ENCODE measurements at places on chromosomes 4 and X. TPM values are rescaled to one million over a fixed set of nuclear protein-coding genes. Genes with fewer than 3 reads are reported as not detected.

RAB41 gene
- not detected for total RNA-seq

SPANXB1 gene
- not detected for total RNA-seq

ADRA2C gene
- total RNA-seq = under 0.01 TPM

USP51 gene
- 0.13 TPM for total RNA-seq

TCEAL2 gene
- total RNA-seq = not detected

CXorf49 gene
- not detected for total RNA-seq

BMPR1B gene
- 15.3 TPM for total RNA-seq

- no peak for DNase-seq
Observed at GRCh38 chr4:52949336-52949735, 87.2 kb downstream of the RASL11B start.

DNA sequence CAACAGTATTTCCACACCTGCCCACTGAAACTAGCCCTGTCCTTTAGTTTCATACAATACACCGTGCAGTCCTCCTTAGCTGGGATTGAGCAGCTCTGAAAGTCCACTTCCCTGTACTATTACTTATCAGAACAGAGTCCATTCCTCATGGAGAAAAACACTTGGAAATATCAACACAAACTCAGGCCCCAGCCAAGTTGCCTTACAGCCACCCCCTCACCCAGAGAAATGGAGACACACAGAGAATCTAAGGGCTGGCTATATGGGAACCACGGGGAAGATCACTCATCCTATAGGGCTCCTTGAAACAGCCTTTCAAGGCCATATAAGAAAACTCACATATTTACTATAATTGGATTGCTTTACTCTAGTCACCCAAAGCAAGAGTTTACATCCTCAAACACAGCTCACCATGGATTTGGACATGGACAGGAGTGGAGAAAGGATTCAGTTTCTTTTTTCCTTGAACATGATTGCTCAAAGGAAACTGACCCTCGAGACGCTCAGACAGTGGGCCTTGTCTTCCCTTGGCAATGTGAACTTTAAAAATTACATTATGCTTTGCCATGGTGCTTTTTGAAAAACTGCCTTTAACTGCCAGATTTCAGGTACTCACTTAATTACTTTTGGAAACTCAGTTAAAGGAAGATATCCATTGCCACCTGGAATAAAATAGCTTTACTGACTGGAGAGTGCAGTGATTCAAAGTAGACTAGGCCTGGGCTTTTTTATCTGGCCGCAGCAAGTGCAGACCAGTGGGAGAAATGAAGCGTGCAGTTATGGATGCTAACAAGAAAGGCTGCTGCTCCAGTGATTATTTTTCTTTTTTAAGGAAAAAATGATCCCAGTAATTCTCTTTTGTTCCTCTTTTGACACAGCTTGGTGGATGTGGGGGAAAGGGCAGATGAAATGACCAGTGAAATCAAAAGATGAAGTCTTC, 1.6 kb downstream of the SCARB2 start:
- no peak for DNase-seq

GRCh38 chr4:133084421-133084820, 64.7 kb upstream of the PCDH10 start:
- DNase-seq = no peak

- peak; percentile 39 for DNase-seq
Observed at GRCh38 chr4:113893546-113893945, 85.9 kb downstream of the ARSJ start.

- DNase-seq = no peak
Observed at GRCh38 chr4:28926156-28926555, 1794.0 kb upstream of the PCDH7 start.

- peak; percentile 50 for DNase-seq
Observed at GRCh38 chr4:84750260-84750959, 167.5 kb downstream of the CDS1 start.

- DNase-seq = no peak
Observed at GRCh38 chr4:138030375-138030774, 211.8 kb downstream of the SLC7A11 start.

GRCh38 chr4:140637836-140638235, 69.1 kb upstream of the UCP1 start:
- DNase-seq = peak; percentile 36

DNA sequence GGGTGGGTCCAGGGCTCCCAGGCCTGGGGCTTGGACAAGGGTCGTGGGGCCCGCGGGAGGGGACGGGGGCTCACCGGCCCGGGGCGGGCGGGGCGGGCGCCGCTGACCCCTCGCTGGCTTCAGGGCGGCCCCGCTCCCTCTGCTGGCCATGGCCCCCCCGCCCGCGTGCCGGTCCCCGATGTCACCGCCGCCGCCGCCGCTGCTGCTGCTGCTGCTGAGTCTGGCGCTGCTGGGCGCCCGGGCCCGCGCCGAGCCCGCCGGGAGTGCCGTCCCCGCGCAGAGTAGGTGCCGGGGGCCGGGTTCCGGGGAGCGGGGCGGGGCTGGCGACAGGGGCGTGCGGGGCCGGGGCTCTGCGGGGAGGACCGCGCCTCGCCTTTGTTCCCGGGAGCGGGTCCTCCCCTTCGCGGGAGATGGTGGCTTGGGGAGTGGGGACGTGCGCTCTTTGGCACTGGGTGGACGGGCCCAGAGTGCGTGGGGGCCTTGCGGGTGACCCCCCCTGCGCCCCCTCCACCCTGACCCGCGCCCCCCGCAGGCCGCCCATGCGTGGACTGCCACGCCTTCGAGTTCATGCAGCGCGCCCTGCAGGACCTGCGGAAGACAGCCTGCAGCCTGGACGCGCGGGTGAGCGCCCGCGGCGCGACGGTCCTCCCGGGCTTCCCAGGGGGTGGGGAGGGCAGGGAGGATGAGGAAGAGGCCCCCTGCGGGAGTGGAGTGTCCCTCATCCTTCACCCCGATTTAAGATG, 16.8 kb upstream of the NAT8L start:
- DNase-seq = no peak

DNA sequence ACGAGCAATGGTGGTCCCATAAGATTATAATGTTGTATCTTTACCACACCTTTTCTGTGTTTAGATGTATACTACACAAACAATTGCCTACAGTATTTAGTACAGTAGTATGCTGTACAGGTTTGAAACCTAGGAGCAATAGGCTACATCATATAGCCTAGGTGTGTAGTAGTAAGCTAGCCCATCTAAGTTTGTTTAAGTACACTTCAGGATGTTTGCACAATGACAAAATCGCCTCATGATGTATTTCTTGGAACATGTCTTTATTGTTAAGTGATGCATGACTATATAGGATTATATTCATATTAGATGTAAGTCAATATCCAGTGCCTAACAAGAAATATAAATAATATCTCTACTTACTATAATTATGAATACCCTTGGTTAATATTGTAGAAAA, 104.6 kb downstream of the SLC10A6 start:
- DNase-seq = peak; percentile 78

DNA sequence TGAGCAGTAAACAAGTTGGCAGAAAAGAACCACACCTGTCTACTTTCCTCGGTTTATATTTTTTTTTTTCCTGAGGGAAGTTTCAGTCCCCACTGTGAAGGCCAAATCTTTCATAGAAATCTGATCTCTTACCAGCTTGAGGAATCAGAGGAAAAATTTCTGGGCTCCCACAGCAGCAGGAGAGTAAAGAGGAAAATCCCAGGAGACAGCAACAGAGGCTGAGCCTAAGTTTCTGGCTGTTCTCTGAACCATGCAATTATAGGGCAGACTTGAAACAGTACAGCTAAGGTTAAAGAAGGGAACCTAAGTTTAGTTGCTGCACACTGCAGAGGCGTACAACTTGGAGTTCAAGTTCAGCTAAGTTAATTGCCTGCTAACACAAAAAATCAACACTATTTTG, 1090.9 kb upstream of the INTU start:
- DNase-seq = no peak

DNA sequence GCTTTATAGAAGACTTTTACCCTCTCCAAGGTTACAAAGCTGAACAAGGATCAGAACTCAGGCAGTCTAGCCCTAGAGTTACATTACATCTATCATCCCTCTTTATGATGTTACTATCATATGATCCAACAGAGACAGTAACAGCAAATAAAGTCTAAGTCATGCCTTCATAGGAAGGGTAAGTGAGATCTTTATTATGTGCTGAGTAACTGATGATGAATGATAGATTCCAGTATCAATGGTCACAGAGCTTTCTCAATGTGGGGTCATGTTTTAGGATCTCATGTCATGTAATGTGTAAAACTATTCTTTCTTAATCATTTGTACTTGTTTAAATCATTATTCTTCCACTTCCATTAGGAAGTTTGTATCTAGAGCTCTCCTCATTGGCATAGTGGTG, 22.8 kb downstream of the ELOVL6 start:
- DNase-seq = peak; percentile 63

DNA sequence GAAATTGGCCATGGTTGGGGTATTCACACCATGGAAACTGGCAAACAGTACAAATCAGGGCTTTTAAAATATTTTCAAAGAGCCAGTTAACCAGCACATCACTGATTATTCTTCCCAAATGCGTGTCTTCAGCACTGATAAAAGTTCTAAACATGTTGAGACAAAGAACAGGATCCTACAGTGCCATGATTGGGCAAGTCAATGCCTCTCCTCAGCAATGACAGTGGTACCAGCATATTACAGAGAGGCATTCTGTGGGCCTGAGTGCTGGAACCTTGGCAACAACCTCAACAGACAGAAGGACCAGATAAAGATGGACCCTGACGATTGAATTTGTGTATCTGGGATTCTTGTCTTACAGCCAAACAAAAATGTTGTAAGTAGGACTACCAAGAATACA, 108.9 kb downstream of the EFHC2 start:
- DNase-seq = peak; percentile 52

DNA sequence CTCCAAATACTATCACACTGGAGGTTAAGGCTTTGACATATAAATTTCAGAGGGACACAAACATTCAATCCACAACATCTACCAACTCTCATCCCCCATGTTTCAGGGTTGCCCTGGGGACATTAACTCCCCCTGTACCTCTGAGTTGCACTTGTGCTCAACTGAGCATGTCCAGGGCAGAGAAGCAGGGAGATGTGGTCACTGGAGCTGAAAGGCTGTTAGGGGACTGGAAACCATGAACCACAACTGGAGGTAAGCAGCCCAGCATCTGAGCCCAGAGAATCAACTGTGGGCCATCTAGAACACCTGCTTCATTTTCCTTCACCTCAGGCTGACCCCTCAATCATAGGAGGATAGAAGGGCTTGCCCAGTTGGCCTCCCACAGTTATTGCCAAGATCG, 641.1 kb downstream of the MID1IP1 start:
- DNase-seq = no peak

GRCh38 chrX:133302775-133303445, 84.8 kb upstream of the TFDP3 start:
- no peak for DNase-seq

GRCh38 chrX:40174001-40174853, 76.5 kb upstream of the BCOR start:
- DNase-seq = no peak

- no peak for DNase-seq
Observed at GRCh38 chr4:77367638-77368037, 210.6 kb downstream of the CCNG2 start.

Data from bronchial epithelial cell (primary cell).